Spinal cord (tissue), 10 donors: ENCODE measurements at places on chromosomes 4 and X. TPM values are rescaled to one million over a fixed set of nuclear protein-coding genes. Genes with fewer than 3 reads are reported as not detected.

GRCh38 chrX:13607996-13608365 lies 38.6 kb downstream of the EGFL6 start:
- DNase-seq = no peak

RBPJ gene
- 96.3 TPM for polyA plus RNA-seq

- DNase-seq = no peak
Measured at GRCh38 chrX:152903589-152903988, 5.7 kb downstream of the ZNF185 start.

VCX gene
- polyA plus RNA-seq = not detected

LIMCH1 gene
- 61.7 TPM for polyA plus RNA-seq

DNA sequence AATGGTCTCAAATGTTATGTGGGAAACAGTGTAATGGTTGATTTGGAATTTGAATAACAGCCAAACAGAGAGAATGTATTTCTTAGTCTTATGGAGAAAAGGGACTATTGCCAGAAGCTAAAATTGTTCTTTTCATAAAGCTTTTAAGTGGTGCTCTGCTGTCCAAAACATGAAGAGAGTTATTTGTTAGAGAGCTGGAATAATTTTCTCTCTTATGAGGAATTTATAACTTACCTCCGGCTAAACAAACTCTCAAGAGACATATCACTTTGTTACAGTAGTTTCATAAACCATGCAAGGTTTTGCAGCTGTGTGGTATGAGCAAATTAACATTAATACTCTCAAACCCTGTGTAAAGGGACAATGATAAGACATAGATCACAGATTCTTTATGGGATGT lies 28.6 kb downstream of the SULT1B1 start:
- peak; percentile 21 for DNase-seq

ODAPH gene
- 0.45 TPM for polyA plus RNA-seq

DNA sequence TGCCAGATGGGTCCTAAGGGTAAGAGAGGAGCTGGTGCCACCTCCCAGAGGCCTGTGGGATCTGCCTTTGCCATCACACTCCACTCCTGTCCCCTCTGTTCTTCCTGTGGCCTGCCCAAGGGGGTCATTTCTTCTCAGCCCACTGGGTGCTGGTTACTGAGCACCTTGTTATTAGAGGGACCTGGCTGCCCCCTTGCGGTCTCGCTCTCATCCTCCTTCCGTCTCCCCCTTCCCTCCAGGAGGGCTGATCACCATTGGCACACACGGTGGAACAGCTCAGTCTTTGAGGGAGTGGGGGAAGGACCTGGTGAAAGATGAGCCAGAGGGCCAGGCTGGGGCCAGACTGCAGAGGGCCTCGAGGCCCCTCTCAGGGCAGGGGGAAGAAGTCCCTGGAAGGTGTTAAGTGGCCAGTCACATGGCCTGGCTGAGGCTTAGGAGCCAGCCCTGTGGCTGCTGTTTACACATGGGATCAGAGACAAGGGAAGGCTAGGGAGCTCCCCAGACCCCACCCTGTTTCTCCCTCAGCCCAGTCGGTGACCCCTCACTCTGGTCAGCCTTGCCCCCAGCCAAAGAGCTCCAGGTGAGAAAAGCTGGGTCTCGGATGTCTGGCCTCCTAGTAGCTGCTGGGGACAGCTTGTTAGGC lies 68.1 kb downstream of the MTMR1 start:
- DNase-seq = no peak

- peak; percentile 77 for DNase-seq
Measured at GRCh38 chr4:145436796-145437195, 44.9 kb upstream of the SMAD1 start.

GRCh38 chr4:181595716-181596115 lies 647.5 kb upstream of the TENM3 start:
- no peak for DNase-seq

GRCh38 chr4:8073206-8073863 lies 85.3 kb downstream of the ABLIM2 start:
- no peak for DNase-seq

DNA sequence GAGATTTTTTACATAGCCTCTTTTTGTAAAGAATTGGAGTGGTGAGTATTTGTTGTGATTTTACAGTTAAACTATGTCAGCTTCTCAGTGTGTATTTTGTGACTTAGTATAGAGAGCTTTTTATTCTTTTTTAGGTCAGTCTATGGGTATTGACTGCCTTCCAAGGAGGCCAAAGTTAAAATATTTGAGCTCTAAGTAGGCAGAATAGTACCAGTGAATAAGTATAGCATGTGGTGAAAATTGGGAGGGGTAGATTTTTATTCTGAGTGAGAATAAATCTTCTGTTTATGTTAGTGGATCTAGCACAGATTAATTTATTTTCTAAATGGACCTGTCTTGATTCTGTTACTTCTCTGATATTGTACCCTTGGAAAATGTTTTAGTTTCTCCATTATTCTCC lies 37.5 kb downstream of the HERC3 start:
- no peak for DNase-seq

DNA sequence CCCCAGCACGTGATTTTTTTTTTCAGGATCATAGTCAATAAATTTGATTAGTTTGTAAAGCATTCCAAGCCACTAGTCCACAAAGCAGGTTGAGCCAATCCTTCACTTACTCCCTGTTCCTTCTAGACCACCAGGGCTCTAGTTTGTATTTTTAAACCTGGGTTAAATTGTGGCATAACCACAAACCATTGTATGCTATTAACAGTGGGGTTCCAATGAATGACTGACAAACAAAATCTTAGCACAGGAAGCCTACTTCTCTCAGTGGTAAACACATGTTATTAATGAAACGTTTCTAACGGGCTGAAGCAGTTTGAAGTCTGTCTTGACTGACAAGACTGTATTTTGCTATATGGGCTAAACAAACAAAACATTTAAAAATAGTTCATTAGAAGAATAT lies 48.6 kb upstream of the GYPA start:
- DNase-seq = no peak

HTRA3 gene
- polyA plus RNA-seq = 12.2 TPM

DNA sequence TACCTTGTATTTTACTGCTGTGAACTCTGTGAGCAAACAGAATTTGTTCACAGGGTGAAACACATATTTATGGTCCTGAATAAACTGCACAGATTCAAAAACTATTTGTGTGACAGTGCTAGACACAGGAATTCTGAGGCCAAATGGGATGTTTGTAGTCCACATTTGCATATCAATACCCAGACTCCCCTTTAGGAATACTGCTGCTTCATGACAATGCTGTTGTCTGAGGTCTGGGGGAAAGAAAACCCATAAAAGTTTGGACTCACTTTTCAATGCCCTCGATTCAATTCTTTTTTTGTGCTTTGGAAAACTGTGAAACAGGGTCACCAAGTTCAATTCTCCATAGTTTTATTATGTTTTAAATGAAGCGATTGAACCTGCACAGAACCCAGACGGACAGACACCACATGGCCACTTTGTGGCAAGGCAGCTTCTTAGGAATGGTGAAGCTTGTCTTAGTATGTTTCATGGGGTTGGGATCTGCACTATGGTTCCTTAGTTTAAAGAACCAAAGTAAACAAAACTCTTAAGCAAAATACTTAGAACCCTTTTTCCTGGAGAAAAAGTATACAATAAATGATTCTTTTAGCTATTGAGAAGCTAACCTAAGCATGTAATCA lies 92.3 kb upstream of the MAD2L1 start:
- DNase-seq = no peak

GRCh38 chr4:149823769-149824221 lies 8.2 kb upstream of the IQCM start:
- no peak for DNase-seq

- no peak for DNase-seq
Measured at GRCh38 chrX:129738466-129739308, at the start of gene XPNPEP2. TSS of gene XPNPEP2 (plus strand) at chrX:129738979. CDS start at chrX:129739214, 235 bp downstream.

DNA sequence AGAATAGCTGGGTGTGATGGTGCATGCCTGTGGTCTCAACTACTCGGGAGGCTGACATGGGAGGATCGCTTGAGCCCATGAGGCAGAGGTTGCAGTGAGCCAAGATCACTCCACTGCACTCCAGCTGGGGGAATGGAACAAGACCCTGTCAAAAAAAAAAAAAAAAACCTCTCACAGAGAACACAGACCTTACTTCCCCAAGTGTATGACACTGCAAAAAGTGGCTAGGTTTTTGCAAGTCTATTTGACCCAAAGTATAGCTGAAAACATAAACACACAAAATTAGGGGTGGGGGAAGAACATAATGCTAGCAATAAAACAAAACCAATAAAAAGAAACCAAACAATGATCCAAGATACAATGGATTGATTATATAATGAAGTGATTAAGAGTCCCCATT lies 6.7 kb downstream of the LAMP2 start:
- no peak for DNase-seq

LAMTOR3 gene
- polyA plus RNA-seq = 85.0 TPM

SPOCK3 gene
- polyA plus RNA-seq = 97.4 TPM

DNA sequence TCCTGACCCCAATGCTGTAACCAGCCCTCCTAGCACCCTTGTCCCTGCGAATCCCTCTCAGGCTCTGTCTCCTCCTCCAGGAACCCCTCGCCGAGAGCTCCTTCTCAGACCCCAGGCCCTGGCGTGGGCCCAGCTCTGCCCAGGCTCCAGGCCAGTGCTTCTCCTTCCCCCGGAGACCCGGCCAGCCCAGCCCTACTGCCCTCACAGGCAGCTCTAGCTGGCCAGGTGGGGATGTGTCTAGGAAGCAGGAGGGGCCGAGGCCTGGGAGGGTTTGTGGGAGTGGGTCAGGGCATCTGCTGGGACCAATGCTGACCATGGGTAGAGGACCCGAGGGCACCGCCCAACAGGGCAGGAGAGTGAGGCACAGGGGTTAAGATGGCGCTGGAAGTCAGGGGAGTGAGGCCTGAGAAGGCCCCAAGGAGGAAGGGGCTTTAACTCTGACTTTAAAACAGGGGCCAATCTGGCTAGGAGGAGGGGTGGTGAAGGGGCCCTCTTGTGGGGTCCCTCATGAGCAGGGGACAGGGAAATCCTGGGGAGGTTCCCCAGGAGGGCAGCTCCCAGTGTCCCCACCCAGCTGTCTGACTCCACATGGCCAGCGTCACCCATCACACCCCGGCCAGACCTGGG lies 64.7 kb upstream of the NKX1-1 start:
- no peak for DNase-seq

PLRG1 gene
- 93.2 TPM for polyA plus RNA-seq

GPC3 gene
- 79.7 TPM for polyA plus RNA-seq

DNA sequence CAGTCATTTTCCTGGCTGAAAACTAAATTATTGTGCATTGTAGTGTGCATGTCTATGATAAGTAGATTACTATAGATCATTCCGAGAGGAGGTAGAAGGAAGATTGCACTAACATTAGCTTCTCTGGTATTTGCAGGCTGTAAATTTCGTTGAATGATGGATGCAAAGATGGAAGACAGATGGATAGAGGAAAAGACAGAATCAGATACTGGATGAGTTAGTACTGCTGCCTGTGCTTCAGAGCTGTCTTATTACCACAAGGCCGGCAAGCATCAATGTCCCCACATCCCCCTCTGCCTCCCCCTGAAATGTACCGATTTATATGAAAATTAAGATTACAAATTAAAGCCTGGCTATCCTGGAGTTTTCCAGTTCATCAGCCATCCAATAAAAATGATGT lies 17.7 kb downstream of the NAA11 start:
- DNase-seq = no peak

- DNase-seq = peak; percentile 94
Measured at GRCh38 chr4:153152501-153153338, 51.5 kb upstream of the TRIM2 start.

DNA sequence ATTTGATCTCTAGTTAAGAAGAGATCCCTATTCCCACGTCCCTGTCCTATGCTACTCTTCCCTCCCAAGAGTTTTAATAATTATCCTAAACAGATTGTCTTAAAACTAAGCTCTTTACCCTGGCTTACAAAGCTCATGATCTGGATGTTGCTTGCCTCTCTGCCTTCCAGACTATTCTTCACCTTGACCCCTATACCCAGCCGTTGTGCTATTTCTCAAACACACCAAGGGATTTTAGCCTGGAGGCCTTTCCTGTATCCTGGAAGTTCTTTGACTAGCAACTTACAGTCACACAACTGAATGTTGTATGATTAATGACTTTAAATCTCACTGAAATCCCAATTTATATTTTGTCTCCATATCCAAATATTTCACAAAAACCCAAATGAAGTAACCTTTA lies 314.9 kb downstream of the ADGRL3 start:
- DNase-seq = no peak

LRCH2 gene
- polyA plus RNA-seq = 11.3 TPM

- DNase-seq = no peak
Measured at GRCh38 chrX:126552313-126553022, at the start of gene DCAF12L1. TSS of gene DCAF12L1 (minus strand) at chrX:126552814. CDS start at chrX:126552608, 206 bp downstream.

DNA sequence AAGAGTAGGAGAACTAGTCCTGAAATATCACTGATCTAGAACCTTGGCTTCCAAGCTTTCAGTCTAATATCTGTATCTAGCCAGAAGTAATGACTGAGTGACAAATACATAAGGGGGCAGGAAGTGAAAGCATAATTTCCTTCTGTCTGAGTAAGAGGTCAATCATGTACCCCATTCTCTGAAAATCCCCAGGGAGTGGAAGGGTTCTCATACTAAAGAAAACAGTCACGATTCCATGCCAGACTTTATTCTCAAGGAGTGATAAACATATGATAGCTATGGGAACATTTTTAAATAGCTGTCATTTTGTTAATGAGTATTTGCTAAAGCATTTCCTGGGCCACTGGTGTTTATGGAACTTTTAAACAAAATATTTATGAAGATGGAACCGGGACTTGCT lies 308.5 kb downstream of the ARHGAP24 start:
- no peak for DNase-seq

DNA sequence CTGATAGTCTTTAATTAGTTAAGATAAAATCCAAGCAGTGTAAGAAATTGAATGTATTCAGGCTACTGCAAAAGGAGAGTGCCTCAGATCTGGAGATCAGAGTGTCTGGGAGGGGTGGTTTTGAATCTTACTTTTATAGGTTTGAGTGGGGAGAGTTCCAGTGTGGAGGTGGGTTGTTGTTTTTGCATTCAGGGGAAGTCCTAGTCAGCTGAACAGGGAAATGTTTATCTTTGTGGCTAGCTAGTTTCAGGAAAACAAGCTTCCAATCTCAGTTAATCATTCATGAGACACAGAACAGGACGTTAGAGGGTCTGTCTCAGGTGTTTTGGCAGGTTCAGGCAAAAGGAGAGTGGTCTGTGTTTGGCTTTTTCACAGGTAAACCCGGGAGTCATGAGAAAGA lies 26.0 kb downstream of the ZNF81 start:
- no peak for DNase-seq
